ENCODE measurements at places on chromosomes 2 and 18. TPM values are rescaled to one million over a fixed set of nuclear protein-coding genes. Genes with fewer than 3 reads are reported as not detected.

CDCA7 gene
- total RNA-seq, result 9.6 TPM

- no peak for DNase-seq
These were observed 6.9 kb upstream of the STAT1 start for GRCh38 chr2:191020742-191021381.

DNA sequence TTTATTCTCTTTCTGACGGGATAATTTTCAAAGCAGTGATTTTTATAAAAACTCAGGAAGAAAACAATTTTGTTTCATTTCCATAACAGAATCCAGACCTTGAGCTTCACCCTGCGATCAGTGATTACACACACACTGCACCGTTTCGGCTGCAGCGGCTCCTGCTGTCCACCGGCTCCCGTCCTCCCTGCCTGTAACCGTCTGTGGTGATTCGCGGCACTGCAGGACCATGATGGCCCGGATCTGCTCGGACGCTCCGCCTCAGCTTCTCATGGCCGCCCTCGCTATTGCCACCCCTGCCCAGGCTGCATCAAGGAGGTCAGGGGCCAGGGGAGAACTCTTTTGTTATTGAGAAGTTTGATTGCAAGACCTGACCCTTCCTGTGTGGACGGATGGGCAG is 246.1 kb downstream of the TWIST2 start:
- no peak for DNase-seq

DNA sequence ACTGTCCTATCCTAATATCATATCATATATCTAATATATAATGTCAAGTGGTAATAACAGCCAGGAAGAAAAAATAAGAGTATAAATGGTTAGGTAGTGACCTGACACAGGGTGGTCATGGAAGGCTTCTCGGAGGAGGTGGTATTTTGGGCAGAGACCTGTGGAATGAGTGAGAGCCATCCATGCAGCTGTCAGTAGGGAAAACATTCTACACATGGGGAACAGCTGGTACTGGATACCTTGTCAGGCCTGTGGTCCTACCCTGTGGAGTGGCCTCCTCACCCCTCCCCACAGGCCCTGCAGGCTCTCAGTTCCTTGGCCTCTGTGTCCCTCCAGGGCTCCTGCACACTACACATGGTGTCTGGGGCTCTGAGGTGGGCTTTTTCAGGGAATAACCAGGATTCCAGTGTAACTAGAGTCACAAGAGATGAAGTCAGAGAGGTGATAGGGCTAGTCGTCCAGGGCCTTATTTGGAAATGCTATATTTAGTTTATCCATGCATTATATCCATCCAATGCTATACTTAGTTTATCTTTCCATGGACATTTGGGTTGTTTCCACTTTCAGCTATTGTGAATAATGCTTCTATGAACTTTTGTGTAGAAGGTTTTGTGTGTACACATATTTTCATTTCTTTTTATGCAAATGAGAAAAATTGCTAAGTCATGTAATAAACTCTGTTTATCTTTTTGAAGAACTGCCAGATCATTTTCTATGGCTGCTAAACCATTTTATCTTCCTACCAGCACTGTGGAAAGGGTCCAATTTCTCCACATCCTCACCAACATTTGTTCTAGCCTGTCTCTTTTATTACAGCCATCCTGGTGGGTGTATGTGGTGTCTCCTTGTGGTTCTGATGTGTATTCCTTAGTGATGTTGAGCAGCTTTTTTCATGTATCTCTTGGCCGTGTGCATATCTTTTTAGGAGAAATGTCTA is 75.6 kb downstream of the TPGS2 start:
- no peak for DNase-seq

Measured in kidney epithelial cell (primary cell).